ENCODE measurements at places on chromosomes 3 and 15.

GRCh38 chr15:49877117-49877872, 241.7 kb downstream of the ATP8B4 start:
- DNase-seq, result no peak

DNA sequence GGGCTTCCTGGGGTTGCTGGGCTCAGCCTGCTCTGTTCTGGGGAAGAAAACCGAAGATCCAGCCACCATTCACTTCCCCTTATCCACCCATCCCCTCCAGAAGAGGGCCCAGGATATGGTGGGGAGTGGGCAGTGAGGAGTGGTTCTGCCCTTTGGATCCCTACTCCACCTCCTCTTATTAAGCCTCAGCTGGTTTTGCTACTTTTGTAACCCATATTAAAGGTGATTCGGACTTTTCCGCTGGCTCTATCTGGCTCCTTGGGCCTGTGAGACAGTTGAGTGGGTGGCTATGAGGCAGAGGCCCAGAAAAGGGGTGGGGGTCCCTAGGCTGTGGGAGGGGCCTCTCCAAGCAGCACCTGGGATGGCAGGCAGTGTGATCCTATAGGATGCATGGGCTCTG, 33.8 kb downstream of the NBEAL2 start:
- no peak for DNase-seq

- no peak for DNase-seq
These were observed 7.0 kb downstream of the TMEM40 start for GRCh38 chr3:12752102-12752501.

DNA sequence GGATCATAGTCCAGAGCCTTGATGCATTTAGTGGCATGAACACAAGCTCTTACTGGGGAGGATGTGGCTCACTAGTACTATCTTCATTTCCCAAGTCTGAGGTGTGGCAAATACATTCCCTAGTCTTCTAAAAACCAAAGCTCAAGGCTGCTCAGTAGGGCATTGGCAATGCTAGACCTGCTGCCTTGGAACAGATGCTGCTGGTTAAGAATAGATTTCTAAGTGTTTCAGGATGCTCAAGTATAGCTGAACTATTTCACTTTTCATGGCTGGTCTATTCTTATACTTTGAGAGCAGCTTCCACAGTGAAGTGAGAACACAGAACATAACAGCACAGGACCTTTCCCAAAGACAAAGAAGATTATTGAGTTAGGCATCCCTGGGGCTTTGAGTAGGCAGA, 178.8 kb downstream of the CHST2 start:
- DNase-seq, result no peak

DNA sequence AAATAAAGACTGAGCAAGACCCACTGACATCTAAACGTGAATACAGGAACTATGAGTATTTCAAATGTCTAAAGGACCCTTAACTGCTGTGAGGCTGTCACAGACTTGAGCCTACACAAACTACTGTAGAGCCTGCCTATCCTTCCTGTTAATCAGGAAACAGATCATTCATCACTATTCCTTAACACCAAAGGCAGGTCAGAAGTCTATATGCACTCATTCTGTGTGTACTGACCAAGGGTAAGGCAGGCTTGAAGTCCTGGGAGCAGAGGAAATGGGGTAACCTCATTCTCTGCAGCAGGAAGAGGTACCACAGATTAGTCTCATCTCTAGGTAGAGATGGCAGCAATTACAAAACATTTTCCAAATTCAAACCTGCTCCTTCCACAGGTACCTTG, 30.7 kb downstream of the NPTN start:
- no peak for DNase-seq

DNA sequence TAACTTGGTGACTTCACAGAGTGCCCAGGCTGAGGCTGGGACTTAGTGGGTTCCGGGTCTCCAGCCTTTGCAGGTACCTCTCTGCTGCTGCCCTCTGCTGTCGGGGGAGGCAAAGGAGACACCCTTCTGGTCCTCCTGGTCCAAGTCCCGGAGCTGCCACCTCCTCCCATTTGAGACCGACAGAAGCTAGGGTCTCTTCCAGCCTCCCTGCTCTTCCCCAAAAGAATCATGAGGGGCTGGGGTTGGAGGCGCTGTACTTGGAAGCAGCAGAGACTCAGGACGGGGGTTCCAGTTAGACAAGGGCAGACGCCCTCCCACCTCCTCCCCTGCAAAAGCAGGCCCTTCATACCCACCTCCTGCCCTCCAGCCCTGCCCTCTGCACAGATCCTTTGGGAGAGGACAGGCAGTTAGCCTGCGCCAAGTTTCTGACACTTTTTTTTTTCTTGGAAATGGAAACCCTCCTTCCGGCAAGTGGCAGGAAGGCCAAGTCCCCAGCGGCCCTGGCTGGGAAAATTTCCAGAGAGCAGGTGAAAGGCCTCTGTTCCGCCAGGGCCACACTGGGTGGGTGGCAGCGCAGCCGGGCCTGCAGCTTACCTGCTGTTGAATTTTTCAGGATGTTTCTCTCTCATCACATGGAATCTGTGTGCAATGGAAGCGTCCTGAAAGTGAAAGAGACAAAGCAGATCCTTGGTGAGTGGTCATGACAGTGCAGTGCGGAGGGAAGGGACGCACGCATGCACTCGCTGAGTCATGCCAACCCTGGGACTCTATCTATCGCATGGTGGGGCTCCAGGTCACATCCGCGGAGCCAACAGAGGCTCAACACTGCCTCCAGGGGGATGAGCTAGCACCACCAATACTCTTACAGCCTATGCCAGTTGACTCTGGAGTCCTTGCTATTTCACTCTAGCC, 119.9 kb downstream of the DGKG start:
- peak; percentile 95 for DNase-seq

- no peak for DNase-seq
These were observed 99.6 kb upstream of the ROBO2 start for GRCh38 chr3:76940181-76940770.

- no peak for DNase-seq
These were observed 390.4 kb downstream of the ZBTB20 start for GRCh38 chr3:114756506-114757279.

GRCh38 chr3:188194332-188194731, 40.4 kb downstream of the LPP start:
- no peak for DNase-seq

DNA sequence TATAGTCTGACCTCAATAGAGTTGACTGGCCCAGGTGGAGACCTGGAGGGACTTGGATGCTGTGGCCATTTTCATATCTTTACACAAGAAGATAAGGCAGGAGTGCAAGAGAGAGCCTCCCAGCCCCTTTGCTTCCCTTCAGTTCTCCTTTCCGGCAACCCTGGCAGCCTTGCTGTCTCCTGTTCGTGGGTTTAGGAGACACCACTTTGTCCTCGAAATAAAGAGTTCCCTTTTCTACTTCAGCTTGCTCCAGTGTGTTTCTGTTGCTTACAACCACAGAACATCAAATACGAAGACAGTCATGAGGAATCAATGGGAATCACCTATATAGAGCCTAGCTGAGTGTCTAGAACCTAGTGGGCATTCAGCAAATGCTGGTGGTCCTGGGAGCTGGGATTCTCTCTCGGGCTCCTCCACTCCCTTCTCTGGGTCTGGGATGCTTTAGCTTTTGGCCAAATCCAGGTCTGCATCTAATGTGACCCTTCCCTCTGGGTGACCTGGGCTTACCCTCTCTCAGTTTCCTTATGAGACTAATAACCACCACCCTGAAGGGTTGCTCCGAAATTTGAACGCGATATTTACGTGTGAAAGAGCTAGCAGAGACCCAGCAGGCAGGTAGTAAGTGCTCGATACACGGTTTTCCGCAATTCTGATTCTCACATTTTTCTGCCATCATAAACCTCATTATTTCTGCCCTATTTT, 44.5 kb downstream of the PCSK6 start:
- no peak for DNase-seq

DNA sequence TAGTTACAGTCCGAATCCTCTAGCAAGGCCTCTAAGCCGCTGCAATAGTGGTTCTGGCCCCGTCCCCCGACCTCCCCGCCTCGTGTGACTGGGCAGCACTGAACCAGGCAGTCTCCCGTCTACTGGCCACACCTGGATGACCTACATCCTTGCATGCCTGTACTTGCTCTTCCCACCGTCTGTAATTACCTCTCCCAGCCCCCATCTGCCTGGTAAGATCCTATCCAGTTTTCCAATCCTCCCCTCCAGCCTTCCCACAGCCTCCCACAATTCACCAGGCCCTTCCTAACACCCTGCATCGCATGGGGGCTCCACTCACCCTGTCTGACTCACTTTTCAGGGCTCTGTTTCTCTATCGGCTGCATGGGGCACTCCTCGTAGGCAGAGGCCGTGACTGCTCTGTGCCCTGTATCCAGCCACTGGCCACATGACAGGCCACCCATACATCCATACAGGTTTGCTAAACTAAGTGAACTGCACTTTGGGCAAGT, 32.8 kb downstream of the XXYLT1 start:
- DNase-seq, result no peak

DNA sequence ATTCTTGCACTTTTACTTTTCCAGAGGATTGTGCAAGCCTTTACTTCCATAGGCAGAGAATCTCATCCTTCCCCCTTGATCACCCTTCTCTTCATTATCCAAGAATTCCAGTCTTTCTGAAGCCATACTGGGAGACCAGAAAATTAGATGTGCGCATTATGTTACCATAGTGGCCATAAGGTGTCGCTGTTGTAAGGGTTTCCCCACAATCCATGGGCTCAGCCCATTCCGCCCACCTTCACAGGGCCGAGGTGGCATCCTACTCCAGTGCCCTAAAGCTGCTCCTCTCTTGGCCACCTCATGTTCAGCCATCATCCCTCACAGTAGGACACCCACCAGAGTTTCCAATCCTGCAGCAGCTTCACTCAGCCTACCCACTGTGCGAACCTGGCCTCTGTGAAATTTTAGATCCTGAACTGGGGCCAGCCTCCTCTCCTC, 35.0 kb downstream of the CTSH start:
- peak; percentile 35 for DNase-seq

DNA sequence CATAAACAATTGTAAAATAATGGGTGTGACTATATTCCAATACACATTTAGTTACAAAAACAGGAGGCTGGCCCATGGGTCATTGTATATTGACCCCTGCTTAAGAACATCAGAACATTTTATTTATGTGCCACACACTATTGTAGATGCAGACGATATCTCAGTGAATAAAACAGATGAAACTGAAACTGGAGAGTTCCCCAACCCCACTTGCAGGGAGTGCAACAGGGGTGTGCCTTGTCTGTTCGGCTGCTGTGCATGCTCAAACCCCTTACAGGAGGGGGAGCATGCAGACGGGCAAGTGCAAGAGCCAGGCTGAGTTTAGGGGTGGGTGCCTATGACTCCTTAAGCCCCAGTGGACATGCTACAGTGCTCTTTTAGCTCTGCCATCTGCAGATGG, 509.6 kb downstream of the IGSF11 start:
- no peak for DNase-seq

DNA sequence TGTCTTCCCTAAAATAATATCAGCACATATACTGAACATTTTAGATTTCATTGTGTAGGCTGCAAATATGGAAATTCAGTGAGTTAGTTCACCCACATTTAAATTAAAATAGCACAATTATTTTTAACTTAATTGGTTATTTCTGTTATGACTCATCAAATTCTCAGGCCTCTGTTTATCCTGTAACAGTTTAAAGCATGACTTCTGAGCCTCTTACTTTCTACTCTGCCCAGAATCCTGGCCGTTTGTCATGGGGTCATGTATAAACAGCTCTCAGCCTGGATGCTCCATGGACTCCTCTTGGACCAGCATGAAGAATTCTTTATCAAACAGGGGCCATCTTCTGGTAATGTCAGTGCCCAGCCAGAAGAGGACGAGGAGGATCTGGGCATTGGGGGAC, 12.2 kb downstream of the TUBGCP4 start:
- DNase-seq, result no peak

DNA sequence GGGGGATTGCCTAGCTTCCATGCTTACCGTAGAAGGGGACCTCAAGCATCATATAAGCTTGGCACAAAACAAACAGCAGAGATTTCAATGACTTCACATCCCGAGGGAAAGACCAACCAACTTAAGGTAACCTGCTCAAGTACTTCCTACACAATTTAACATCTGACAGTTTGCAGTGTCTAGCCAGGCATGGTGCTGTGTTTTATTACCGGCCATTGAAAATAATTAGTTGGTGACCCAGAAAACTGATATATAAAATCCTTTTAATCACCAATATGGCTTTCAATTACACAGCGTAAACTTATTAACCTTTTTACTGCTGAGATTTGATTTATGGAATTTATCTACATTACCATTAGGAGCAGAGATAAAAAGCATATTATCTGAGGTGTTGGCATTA, 268.3 kb downstream of the ARRDC4 start:
- no peak for DNase-seq

DNA sequence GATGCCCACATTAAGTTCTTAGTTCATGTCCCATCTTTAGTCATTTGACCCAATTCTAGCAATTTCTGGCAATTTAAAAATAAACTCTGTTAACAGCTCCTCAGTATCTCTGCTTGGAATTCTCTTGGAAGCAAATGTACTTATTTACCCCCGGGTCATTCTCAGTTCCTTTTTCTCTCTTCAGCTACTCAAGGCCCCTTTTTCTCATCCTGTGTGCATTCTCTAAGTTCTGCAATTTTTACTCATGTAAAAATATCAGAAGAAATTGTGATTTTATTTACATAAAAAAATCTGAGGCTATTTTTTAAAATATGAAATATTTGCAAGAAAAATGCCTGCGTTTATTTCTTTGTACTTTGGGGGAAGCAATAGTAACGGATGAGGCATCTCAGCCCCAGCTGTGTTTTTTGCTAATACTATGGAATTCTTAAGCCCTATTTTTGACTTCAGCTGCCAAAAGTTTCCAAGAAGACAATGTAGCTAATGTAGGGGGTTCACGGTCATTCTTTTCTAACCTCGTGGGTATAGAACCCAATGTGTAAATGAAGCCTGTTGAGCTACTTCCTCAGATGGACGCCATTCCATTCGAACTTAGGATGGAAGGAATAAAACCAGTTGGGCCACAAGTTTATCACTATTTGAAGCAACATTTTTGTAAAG, 20.0 kb downstream of the CERS3 start:
- no peak for DNase-seq

DNA sequence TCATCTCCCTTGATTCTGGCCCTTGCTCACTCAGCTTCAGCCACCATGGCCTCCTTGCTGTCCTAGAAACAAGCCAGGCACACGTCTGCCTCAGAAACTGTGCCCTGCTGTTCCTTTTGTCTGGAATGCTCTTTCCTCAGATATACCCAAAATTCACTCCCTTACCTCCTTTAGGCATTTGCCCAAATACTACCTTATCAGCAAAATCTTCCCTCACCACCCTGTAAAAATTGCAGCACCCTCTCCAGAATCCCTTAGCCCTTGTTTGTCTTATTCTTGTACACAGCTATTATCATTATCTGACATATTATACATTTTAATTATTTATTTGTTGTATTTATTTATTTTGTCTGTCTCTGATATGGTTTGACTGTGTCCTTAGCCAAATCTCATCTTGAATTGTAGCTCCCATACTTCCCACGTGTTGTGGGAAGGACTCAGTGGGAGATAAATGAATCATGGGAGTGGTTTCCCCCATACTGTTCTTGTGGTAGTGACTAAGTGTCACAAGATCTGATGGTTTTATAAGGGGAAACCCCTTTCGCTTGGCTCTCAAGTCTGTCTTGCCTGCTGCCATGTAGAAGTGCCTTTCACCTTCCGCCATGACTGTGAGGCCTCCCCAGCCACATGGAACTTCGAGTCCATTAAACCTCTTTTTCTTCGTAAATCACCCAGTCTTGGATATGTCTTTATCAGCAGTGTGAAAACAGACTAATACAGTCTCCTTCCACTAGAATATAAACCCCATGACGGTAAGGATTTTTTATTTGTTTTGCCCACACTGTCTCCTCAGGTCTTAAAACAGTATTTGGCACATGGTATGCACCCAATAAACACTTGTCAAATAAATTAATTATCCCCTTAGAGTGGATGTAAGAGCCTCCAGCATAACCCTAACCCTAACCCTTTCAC, 60.0 kb upstream of the STT3B start:
- no peak for DNase-seq
